ENCODE measurements at places on chromosomes 1 and 21. TPM values are rescaled to one million over a fixed set of nuclear protein-coding genes. Genes with fewer than 3 reads are reported as not detected.

The FNDC10 gene
- total RNA-seq, result 2.6 TPM

The EIF4G3 gene
- 52.3 TPM for total RNA-seq

The VASH2 gene
- under 0.01 TPM for total RNA-seq

The PWP2 gene
- total RNA-seq, result 26.2 TPM

The UMODL1 gene
- total RNA-seq, result not detected

The HSD3B2 gene
- not detected for total RNA-seq

The KCNC4 gene
- total RNA-seq, result 2.6 TPM

The ADAMTS5 gene
- under 0.01 TPM for total RNA-seq

The LCA5L gene
- 1.3 TPM for total RNA-seq

The CAMK1G gene
- total RNA-seq, result not detected

The RNU1-3 gene
- under 0.01 TPM for total RNA-seq

The CLCA4 gene
- not detected for total RNA-seq

The GSTM5 gene
- total RNA-seq, result under 0.01 TPM

The CYP4X1 gene
- total RNA-seq, result 3.3 TPM

The IGFN1 gene
- total RNA-seq, result not detected

Measured in vein endothelial cell (primary cell).